ENCODE measurements at places on chromosomes 11 and 22.

DNA sequence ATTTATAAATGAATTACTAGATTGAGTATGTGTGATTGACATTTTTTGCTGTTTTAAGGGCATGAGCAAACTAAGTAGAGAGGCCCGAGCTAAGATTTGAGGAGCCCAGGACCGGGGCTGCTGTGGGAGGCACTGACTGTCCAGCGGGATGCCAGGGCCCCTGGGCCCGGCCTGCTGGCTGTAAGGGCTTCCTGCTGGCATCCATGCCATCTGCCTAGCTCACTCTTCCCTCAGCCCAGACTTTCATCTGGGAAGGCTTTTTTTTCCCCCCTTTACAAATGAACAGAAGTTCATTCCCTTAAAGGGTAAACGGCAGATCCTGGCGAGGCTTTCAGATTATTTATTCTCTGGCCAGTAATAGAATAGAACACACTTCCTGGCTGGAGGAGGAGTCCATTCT lies 16.0 kb upstream of the TP53I11 start:
- no peak for DNase-seq

DNA sequence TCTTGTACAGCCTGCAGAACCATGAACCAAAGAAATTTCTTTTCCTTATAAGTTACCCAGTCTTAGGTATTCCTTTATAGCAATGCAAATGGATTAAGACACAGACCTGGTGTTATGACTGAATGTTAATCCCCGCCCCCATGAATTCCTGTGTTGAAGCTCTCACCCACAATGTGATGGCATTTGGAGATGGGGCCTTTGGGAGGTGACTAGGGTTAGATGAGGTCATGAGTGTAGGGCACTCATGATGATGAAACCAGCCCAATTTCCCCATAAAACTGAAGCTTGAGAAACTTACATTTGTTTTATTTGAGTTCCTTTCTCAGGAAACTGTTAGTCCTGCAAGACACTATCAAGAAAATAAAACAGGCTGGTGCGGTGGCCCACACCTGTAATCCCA lies 115.8 kb upstream of the THY1 start:
- no peak for DNase-seq

DNA sequence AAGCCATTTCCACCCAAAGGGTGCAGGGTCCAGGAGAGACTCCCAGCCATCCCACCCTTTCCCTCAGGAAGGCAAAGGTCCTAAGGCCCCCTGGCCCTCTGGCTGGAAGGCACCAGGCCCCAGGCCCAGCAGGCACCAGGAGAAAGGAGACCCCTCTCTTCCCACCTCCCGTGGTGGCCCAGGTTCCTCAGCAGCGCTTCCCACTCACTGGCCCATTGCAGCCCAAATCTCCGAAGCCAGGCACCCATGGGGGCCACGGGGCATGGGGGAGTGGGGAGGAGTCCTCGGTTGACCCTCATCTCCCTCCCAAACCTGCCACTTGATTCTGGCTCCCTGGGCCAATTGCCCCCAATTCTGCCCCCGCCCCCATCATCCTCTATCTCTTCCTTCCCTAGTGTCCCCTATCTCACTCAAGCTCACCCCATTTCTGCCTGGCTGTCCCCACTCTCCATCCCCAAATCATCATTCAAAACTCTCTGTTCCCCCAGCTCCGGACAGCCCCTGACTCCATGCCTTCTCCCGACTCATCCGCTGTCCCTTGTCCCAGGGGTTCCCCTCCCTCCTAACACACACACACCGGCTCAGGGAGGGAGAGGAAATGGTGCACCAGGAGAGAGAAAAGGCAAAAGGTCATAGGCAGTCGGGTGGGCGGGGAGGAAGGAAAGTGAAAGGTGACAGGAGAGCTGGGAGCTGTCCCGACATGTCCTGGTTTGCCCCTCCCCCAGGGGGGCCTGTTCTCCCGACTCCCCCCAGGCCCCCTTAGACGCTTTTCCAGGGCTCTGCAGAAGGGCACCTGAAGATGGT lies 1.2 kb downstream of the LIF start:
- no peak for DNase-seq

DNA sequence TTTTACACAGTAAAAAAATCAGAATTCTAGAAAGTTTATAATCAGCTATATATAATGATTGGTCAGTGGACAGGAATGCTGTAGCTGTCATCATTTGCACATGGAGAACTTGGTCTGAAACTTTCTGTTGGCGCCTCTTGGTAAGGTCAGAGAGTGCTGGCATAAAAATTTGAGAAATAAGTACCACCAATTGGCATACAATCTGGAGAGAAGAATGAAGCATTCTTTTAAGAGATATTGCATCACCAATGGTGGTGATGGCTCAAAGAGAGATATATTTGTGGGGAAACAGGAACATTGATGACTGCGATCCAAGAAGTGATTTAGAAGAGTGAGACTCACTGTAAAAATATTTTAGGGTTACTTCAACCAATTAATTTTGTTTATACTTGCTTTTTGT lies 19.8 kb upstream of the OOSP1 start:
- DNase-seq = no peak

DNA sequence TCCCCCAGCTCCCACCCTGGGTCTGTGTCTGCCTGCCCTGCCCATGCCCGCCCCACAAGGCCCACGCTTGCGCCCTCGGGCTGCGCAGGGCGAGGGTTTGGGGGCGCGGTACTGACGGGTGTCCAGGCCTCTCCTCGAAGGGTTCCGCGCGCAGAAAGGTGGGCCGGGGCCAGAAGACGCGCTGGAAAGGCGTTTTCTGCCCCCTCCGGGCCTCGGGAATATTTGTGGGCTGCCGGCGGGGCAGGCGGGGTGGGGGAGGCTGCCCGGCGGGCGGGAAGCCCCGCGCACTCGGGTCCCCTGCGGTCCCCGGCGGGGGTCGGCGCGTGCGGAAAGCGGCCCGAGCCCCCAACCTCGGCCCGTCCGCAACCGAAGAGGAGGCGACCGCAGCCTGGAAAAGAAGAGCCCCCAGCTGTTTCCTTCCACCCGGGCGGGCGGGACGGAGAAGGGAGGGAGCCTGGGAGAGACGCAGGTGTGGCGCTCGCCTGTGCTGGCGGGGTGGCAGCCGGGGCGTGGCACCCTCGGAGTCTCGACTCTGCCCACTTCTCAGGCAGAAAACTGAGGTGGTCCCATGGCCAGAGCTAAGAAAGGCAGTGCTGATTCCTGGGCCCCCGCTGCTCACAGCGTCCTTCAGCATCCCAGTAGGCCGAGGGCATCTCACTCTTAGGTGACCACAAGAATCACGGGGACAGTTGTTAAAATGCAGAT lies 59.0 kb downstream of the THAP12 start:
- no peak for DNase-seq

DNA sequence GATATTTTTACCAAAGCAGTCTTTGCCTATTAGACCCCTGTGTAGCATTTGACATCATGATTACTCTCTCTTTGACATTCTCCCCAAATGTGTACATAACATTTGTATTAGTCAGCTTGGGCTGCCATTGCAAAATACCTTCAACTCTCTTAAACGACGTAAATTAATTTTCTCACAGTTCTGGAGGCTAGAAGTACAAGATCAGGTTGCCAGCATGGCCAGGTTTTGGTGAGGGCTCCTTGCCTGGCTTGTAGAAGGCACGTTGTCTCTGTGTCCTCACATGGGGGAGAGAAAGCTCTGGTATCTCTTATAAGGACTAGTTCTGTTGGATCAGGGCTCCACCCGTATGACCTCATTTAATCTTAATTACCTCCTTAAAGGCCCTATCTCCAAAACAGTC lies 12.3 kb upstream of the DLAT start:
- no peak for DNase-seq

DNA sequence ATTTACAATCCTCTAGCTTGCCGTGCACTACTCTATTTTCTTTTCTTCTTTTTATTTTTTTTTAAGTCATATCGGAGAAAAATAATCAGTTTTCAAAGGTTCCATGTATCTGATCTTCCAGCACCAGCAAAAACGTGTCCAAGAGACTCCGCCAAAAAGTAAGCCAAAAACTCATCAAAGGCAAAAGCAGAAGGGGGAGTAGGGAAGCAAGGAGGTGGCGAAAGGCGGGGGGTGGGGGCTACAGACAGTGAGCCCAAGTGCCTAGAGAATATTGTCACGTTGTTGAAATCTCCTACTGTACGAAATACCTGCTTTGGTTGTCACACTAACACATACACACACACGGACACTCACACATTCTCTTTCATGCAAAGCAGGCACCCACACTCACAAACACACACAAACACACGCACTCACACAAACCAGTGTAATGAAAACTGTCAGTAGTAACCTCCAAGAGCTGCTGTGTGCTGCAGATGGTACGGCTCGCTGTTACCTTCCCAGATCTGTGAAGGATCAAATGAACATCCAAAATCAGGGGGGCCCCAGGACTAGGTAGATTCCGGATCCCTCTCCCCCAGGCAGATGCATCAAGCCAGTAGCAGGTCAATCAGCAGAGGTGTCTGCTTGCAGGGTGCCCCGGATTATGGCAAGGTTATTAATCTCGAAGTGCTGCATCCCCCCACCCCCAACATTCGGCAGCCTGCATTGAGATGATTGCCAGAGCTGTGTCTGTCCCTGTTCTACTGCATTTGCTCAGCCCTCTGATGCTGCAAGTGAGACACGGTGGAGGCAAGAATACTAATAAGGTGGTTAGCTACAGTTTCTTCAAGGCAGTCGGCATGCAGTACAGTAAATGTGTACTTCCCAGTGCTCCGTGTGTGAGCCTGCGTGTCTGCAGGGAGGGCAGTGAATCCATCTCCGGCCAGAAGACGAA lies at the start of gene LRRC4C:
LRRC4C (minus strand) TSS at position 188 of the 937 bp plus-strand sequence.
- no peak for DNase-seq

DNA sequence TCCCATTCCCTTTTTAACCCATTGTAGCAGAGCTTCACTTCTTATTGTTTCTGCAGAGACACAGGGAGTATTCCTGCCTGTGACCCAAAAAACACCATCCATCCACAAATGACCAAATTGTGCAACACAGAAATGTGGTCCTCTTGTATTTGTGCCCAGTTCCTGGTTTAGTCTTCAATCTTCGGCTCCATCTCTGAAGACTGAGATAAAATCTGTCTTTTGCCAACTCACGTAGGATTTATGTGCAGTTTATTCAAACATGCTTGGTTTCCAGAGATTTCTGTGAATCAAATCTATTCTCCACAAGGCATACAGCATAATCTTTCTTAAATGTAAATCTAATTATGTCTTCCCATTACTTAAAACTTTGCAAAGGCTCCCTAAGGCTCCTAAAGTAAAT lies 307.0 kb downstream of the AASDHPPT start:
- DNase-seq = no peak
